ENCODE measurements at places on chromosomes 16 and 17.

- DNase-seq: no peak
Measured at GRCh38 chr17:31511580-31511979, 120.1 kb downstream of the RAB11FIP4 start.

GRCh38 chr16:9415545-9415944, 324.1 kb downstream of the HAPSTR1 start:
- DNase-seq: no peak

- DNase-seq: no peak
Measured at GRCh38 chr17:60135951-60136666, 13.7 kb upstream of the CA4 start.

DNA sequence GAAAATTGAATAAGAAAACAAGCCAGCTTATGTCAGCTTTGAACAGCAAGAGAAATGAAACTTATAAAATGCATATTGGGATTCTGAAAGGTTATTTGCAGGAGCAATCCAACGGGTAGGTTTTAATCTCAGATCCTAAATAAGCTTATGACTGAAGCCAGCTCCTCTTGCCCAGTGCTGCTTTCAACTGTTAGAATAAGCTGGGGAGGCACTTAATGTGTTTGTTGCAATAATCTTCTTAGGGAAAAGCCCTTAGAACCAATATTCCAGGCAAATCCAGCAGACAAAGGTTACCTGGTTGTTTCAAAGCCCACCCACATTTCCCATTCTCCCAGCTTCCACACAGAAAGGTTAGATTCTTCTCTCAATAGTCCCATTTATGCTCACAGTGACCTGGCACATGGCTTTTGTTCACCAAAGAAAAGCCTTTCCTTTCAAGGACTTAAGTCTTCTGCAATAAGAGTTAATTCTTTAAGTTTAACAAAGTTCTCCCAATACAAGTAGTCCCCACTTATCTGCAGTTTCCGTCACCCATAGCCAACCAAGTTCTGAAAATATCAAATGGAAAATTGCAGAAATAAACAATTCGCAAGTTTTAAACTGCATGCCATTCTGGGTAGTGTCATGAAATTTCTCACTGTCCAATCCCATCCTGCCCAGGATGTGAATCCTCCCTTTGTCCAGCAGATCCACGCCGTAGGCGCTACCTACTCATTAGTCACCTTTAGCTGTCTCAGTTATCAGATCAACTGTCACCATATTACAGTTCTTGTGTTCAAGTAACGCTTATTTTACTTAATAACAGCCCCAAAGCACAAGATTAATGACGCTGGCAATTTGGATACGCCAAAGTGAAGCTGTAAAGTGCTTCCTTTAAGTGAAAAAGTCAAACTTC, 5.9 kb downstream of the TEX2 start:
- no peak for DNase-seq

DNA sequence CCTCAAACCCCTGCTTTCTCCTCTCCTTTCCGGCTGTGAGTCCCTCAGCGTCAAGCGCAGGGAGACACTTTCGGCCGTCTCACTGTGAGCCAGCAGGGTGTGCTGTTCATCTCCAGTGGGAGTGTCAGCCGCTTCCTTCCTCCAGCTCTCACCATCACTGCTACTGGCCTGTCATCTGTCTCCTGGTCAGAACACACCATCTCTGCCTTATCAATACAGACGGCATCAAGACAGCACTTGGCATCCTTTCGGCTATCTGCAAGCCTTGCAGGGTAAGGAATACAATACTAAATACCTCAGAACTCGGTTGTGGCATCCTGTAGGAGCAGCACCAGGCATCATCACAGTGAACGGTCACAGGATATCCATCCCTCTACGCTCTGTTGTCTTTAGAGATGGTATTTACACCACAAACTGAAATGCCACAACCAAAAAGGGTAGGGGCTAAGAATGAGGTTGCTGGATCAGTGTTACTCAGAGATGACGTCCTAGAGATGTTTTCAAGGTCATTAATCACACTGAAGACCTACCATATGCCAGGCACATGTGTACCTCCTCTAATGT, 20.7 kb upstream of the CMTM4 start:
- DNase-seq: no peak

DNA sequence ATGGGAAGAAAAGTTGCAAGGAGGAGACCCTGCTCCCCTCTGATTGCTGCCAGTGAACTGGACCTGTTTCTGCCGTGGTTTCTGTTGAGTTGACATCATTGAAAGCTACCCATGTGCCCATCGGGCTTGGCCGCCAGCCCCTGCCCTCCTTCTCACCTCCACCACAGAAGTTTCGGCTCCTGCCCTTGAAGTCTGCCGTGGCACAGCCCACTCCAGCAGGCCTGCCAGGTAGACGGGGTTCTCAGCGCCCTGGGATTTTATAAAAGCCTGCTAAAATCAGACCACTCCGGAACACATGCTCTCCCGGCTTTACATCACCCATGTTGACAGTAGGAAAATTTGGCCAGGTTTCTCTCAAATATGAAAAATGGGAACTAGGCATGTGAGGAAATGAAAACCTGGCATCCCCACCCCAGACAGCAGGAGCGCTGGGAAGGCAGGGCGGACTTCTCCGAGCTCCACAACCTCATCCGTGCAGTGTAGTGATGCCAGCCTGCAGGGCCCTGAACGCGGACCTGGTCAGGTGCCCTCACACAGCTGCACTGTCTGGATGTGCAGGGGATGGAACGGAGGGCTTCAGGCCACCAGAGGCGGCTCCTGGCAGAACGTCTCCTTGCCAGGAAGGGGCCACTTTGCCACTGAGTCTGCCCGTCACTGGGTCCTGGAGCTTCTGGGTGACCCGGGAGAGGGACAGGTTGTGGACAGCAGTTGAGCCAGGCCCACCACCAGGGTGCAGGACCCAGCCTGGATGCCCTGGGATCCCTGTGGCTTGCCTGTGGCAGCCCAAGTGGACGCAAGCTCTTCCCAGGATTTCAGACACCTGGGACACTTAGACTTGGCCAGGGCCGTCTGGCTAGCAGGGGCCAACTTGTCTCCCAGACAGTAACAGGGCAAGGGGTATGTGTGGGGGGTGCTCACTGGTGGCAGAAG, 6.9 kb upstream of the GSE1 start:
- no peak for DNase-seq

GRCh38 chr16:72537664-72538063, 365.7 kb upstream of the PMFBP1 start:
- no peak for DNase-seq

DNA sequence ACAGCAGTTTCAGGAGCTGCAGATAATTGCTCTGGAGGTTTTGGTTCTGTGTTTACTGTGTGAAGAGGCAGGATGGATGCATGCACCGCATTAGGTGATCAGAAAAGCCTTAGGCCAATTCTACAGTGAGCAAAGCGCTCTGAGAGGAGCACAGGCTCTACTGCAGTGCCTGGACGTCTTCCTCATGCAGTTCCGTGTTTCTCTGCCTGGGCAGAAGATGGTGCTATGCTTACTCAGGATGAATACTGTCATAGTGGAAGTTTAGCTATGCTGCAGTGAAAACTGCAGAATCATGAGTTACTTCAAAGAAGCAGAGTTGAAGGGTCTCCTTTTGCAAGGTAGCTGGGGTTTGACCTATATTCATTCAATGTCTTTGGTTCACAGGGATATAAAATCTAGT, 1012.4 kb downstream of the KCNJ18 start:
- DNase-seq: no peak

DNA sequence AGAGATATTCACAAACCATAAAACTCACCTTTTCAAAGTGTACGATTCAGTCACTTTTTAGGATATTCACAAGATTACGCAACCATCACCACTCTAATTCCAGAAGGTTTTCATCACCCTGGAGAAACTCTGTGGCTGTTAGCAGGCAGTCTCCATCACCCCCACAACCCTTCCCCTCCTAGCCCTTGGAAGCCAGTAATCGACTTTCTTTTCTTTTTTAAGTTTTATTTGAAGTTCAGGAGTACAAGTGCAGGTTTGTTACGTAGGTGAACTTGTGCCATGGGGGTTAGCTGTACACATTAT, 363.5 kb downstream of the CPPED1 start:
- DNase-seq: no peak

GRCh38 chr16:73047536-73048291, at the start of gene ZFHX3:
Gene ZFHX3, minus strand, starts transcription at chr16:73048128. Its CDS starts 87,983 bp downstream, at chr16:72960145.
- no peak for DNase-seq

- DNase-seq: no peak
Measured at GRCh38 chr16:10590342-10590741, 9.9 kb upstream of the EMP2 start.
